ENCODE measurements at places on chromosomes 5 and 9.

DNA sequence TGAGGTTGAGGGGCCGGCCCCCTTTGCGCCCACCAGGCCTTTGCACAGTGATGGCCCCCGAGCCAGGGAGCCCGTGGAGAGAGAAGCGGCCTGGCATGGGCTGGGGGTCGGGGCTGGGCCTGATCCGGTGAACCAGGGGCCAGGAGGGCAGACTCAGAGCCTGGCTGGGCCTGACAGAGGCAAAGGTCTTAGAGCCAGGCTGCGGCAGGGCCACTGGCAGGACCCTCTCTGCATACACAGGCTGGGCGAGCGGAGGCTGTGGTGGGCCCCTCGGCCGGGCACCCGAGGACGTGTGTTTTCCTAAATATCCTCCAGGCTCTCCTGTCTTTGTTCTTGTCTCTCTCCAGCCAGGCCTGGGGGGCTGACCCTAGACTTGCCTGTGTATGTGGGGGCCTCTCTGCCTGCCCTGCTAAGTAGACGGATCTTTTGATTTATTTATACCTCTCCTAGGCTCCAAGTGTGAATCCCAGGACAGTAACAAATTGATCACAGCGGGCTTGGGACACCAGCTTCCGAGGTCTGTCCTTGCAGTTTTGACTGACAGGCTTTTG is 933 bp downstream of the NEK6 start:
- no peak for DNase-seq

DNA sequence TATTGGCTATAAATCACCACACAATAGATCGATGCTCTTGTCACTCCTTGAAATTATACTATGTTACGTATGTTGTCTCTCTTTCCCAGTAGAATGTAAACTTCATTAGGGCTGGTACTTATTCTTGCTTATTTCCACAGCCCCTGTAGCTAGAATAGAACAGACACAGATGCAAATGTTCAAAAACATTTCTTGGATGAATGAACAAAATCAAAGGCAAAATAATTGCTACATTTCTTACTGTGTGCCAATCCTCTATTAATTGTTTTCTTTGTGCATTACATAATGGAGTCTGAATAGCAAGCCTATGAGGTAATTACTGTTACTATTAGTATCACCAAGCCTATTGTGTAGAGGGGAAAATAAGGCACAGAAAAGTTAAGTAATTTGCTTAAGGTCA is 725 bp upstream of the OR13C2 start:
- DNase-seq = no peak

GRCh38 chr5:172715931-172716682 is 54.9 kb downstream of the DUSP1 start:
- DNase-seq = no peak

- DNase-seq = no peak
Observed at GRCh38 chr9:120481248-120481647, 98.7 kb downstream of the CDK5RAP2 start.

DNA sequence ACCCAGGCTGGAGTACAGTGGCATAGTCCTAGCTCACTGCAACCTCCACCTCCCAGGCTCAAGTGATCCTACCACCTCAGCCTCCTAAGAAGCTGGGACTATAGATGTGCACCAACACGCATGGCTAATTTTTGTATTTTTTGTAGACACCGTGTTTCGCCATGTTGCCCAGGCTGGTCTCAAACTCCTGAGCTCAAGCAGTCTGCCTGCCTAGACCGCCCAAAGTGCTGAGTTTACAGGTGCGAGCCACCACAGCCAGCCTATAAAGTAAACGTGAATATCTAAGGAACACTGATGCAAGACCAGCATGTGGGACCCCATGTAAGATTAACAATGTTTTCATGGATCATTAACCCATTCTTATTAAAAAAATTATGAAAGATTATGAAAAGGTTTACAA is 15.9 kb downstream of the ANXA2R start:
- DNase-seq = no peak

DNA sequence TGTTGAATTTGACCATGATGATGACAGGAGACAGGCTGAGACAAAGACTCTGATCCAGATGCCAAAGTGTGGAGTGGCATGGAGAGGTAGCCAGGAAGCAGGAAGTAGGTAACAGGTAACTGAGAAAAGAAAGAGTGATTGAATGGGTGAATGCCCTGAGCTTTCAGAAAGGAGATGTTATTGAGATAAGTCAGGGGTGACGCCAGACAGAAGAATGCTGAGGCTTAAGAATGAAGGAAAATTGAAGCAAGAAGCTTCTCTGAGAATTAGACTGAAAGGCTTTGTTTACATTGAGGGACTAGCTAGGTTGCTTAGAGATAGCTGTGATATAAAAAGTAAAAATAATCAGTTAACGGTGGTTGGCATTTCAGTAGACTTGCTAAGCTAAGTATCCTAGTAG is 165.7 kb downstream of the PSAT1 start:
- DNase-seq = no peak

GRCh38 chr5:101370181-101370580 is 467.1 kb upstream of the ST8SIA4 start:
- DNase-seq = no peak
